Anterior cingulate cortex (tissue), 58 donors: ENCODE measurements at places on chromosomes 5 and 9.

DNA sequence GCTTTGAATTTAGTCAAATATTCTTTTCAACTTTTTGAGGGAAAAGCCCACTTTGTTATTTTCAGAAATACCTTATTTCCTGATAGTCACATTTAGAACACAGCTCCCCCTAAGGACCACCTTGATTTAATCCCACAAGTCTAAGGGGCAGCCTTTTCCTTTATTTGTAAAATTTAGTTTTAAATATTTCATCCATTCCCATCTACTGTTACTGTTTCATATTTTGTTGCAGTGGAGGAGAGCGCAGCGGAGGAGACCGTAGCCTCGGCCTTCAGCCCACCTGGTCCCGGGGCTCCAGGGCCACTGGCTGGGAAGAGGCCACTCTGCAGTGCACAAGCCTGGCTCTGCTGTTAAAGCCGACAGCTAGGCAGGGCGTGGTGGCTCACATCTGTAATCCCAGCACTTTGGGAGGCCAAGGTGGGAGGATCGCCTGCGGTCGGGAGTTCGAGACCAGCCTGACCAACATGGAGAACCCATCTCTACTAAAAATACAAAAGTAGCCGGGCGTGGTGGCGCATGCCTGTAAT is 19.6 kb downstream of the LPCAT1 start:
- DNase-seq, result no peak

GRCh38 chr5:67878933-67879332 is 336.6 kb upstream of the PIK3R1 start:
- no peak for DNase-seq

DNA sequence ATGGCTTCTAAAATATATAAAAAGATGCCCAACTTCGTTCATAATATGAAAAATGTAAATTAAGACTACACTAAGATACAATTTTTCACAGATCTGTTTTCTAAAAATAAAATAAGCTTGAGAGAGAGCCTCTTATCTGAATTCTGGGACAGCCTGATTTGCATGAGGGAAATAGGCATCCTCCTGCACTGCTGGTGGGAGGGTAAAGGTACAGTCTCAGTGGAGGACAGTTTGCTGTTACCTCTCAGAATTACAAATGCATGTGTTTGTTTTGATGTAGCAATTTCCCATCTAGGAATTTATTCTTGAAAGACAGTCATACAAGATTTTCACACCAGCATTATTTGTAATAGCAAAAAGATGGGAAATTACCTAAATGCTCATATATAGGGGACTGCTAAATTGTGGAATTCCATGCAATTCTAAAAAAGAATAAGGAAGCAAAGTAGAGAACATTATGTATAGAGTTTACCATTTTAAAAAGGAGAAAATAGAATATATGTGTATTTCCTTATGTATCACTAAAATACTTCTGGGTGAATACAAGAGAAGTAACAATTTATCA is 75.7 kb downstream of the ZSWIM6 start:
- no peak for DNase-seq

GRCh38 chr5:32951878-32952277 is 240.8 kb downstream of the NPR3 start:
- DNase-seq, result no peak

DNA sequence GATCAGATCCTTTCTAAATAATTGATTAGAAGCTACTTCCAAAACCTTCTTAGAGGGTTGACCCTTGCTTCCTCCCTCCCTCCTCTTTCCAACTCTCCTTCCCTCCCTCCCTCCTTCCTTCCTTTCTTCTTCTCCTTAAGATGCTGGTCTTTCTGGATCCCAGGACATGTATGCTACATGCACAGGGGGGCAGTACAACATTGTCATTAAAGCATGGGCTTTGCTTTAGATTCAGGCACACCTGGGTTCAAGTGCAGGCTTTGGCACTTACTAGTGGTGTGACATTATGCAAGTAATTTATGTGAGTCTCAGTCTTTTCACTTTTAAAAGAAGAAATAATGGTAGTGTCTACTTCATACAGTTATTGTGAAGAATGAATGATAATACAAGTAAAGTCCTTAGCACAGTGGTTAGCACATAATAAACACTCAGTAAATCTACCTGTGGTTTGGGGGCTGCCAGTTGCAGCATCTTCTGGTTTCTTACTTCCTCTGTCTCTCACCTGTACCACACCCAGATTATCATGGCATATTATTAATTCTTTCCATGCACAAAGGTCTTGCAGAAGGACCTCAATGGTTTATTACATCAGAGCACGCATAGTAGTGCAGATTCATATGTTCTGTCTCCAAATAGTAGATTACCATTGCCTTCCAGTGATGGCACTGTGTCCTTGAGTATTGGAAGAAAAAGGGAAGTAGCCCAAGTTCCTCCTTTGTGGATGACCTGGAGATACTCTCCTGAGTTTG is 154.1 kb downstream of the ARHGAP26 start:
- no peak for DNase-seq

GRCh38 chr9:7403839-7404487 is 395.6 kb downstream of the DMAC1 start:
- no peak for DNase-seq

- no peak for DNase-seq
These were observed 265.9 kb upstream of the VLDLR start for GRCh38 chr9:2355697-2355983.

DNA sequence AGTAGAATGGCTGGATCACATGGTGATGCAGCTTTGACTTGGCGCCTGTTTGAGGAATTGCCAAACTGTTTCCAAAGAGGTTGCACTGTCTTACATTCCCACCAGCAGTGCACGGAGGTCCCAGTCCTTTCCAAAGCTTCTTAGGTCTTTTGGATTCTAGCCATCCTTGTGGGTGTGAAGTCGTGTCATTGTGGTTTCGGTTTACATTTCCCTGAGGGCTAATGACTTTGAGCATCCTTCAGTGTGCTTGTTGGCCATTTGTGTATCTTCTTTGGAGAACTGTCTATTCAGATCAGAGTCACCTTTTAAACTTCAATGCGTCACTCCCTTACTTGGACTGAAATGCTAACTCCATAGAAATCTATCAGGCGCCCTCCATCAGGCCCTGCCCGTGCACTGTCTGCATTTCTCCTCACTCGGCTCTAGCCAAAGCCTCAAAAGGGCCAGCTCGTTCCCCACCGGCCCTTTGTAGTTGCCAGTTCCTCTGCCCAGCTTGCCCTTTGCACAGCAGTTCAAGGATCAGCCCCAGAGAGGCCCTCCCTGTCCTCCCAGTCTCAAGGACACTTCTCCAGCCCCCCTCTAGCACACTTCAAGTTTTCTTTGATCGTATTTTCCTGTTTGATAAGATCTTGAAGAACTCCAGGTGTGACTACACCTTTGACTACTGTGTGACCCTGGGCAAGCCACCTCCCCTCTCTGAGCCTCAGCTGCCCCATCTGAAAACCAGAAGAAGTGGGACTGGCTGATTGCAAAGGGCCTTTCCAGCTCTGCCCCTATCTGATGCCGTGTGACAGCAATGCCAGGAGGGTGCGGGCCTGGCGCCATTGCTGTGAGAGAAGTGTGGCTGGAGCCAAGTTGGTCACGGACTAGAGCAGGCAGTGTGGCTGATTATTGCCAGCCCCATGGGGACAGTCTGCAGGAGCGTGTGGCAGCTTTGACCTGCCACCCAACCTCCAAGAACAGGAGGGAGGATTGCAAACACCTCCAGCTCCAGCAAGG is 5.6 kb downstream of the HRH2 start:
- no peak for DNase-seq

DNA sequence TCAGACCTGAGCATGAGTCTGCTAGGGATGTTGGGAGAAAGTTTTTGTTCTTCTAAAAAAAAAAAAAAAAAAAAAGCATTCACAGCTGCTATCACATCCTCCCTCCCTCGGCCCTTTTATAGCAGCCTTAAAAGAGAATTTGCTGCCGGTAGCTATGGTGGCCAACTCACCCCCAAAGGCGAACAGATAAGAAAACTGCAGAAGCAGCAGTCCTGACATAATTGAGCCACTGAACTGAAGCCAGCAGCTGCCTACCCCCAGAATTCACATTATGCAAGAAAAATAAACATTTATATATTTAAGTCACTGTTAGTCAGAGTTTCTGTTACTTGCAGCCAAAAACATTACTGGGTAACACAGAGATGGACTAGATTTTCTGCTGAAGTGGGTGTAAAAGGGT is 124.3 kb upstream of the SMARCA2 start:
- no peak for DNase-seq

DNA sequence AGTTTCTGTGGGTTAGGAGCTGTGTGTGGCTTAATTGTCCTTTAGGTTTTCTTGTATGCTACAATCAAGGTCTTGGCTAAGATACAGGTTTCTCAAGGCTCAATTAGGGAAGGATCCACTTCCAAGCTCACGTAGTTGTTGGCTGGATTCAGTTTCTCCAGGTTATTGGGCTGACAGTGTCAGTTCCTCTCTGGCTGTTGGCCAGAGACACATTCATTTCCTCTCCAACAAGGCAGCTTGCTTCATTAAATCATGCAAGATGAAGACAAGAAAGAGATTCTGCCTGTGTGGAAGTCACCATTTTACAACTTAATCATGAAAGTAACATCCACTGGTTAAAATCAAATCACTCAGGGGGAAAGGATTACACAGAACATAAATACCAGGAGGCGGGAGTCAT is 275.7 kb upstream of the KIF2A start:
- DNase-seq, result no peak

DNA sequence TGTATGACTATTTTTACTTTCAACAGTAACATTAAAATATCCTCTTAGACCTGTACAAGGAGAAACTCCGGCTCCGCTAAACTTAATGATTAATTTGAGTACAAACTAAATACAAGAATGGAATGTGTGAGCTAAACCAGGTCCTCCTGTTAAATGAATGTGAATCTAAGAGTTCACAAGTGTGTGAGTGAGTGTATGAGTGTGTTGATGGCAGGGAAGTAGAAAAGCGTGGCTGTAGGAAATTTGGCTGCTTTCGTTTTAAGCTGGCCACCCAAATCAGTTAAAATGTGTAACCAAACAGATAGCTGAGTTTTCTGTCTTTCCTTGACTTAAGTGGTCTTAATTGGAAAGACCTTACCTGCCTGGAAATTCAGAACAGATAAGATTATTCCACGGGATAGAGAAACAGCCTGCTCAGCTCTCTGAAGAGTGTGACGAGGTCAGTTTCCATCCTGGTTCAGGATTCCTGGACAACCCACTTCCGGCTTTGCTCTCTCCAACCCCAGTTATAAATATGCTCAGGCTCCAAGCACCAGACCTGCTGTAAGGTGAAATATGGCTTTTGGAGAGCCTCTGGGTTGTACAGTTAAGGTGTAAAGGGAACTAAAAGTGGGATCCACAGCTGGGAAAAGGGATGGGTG is 908.6 kb upstream of the EDIL3 start:
- DNase-seq, result no peak

DNA sequence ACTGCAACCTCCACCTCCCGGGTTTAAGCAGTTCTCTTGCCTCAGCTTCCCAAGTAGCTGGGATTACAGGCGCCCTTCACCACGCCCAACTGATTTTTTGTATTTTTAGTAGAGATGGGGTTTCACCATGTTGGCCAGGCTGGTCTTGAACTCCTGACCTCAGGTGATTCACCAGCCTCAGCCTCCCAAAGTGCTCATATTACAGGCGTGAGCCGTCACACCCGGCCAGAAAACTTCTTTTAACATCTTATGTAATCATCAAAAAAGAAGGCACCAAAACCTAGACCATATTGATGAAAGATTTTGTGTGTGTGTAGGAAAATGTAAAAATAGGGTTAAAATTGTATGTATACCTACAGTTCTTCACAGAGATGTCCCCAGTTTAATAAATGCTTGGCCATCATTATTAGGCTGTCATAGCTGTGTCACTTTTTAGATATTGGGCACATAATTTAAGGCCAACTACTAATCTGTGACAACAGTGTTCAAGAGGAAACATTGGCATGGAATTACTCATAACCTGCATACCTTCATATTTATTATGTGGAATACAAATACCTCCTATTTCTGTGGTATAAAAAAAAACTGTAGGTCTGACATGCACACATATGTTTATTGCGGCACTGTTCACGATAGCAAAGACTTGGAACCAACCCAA is 44.4 kb downstream of the RAD50 start:
- no peak for DNase-seq

DNA sequence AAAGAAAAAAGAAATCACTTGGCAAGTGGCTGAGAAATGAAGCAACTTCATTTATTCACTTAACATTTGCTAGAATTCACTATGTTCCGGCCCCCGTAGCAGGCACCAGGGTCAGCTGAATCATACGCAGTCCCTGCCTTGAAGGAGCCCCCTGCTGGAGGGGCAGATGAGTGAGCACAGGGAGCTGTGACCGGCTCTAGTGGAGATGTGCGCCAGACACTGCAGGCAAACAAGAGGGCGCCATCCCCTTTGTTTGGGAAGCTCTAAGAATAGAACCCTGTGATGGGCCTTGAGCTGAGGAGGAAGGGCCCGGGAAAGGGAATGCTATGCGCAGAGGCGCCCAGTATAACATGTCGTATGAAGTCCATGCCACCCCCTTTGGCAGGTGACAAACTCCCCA is 20.2 kb upstream of the RPL26L1 start:
- no peak for DNase-seq

DNA sequence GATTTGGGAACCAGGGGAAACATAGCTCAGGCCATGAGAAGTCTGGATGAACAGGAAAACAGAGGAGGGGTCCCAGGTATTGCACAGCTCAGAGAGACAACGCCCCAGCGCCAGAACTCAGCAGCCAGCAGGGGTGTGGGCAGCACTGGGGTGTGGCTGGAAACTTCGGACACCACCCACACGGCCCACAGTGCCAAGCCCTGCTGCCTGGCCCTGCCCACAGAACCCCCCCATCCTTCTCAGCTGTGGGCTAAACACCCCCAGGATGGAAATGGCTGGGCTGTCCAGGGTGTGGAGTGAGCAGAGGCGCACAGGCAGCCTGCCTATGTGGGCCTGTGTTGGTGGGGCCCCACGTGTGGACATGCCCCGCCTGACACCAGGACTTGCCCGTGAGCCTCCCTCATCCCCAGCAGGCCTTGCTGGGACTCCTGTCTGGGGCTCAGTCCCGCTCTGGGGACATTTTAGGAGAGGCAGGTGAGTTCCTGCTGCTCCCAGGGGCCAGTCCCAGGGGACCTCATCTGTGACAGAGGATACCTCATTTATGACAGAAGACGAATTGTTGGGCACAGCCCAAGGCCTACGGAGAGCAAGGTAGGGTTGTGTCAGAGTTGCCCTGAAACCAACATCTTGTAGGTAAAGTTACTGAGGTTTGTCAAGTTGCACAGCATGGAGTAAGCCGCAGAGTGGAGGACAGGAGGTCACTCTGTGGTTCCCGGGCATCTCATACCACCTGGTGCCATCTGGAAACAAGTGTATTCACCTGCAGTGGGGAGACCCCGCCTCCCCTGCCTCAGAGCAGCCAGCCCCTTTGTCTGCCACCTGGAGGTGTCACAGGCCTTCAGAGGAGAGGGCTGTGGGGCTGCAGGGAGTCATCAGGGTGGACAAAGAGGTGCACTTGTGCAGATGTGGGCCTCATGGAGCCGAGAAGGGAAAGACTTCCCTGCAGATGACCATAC is 183.2 kb downstream of the AUH start:
- DNase-seq, result no peak
